NCI-H1417 (cell line): ENCODE measurements at places on chromosomes 2 and 18.

GRCh38 chr2:10283106-10284062 lies 19.3 kb upstream of the HPCAL1 start:
- DNase-seq, result no peak

- no peak for DNase-seq
Observed at GRCh38 chr18:44802508-44802907, 121.8 kb downstream of the SETBP1 start.

DNA sequence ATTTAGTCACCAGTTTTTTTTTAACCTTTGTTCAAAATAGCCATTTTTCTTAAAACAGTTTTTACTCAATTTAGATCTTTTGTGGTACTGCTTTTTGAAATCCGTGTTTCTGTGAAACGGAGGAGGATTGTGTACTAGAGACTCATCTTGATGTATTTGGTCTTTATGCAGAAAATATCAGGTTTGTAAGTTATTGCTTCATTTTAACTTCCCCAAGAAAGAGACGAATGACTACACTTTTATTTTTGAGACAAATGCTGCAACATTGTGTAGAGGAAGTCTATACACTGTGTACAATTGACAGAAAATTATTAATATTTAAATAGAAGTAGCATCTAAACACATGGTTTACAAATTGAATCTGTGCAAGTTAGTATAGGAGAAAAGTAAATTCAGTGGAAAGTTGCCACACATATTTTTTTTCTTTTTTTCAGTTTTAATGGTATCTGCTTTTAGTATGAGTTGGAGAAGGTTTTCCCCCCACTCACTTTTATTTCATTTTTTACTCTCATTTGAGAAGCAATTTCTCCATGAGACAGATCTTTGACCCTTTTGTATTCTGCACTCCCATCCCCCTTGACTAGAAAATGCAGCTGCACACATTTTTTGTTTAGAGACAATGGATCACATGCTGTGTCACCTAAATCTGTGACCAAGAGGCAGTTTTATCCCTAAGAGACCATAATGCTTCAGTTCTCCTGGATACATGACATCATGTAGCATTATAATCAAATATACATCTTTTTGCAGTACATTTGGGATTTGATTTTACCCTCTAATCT lies 200.8 kb upstream of the STON1 start:
- DNase-seq, result peak; percentile 72

- DNase-seq, result no peak
Observed at GRCh38 chr18:76725445-76725844, 96.9 kb upstream of the ZNF236 start.

DNA sequence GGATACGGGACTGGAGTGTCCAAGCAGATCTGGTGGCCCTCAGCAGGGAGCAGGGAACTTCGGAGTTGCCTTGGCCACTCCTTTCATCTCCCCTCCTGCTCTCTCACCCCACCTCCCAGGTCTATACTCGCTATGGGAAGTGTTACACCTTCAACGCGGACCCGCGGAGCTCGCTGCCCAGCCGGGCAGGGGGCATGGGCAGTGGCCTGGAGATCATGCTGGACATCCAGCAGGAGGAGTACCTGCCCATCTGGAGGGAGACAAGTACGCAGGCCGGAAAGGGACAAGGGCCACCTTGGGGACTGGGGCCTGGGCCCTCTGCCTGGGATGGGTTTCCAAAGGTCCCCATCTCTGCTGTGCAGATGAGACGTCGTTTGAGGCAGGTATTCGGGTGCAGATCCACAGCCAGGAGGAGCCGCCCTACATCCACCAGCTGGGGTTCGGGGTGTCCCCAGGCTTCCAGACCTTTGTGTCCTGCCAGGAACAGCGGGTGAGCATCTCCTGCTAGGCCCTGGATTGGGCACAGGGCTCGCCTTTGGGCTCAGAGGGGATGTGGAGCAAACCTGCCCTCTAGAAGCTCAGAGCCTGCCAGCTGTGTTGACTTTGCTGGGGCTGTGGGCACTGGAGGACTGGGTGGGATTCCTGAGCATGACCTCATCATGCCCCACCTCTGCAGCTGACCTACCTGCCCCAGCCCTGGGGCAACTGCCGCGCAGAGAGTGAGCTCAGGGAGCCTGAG lies 11.8 kb downstream of the CHPF start:
- DNase-seq, result no peak

DNA sequence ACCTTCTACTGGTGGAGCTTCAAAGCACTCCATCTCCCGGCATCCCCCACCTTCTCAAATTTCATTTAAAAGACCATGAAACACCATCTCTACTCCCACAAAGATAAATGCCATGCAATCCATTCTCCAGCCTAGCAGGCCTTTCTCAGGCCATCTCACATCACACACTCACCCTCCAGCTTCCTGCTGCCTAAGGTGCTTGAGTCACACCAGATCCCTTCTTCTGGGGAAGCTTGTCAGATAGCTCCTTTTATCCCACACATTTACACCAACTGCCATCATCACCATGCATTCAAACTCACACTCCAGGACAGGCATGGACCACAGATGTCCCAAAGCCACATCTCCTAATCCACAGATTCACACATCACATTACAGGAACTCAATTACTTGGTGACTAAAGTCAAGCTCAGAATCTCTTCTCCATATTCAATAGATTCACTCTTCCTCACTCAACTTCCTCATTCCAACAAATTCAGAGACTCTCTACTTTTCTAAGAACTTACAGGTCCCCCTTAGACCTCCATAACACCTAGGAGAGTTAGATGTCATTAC lies 292.5 kb downstream of the TNS1 start:
- no peak for DNase-seq
